Activated CD4-positive, alpha-beta memory T cell treated with anti-CD3 and anti-CD28 coated beads for 36 hours (primary cell): ENCODE measurements at places on chromosomes 7 and 10. TPM values are rescaled to one million over a fixed set of nuclear protein-coding genes. Genes with fewer than 3 reads are reported as not detected.

The SPDYE16 gene
- total RNA-seq = 0.19 TPM

The GIMAP5 gene
- 48.3 TPM for total RNA-seq

The AMZ1 gene
- total RNA-seq = 0.83 TPM

The EMX2 gene
- total RNA-seq = not detected

The HYAL4 gene
- total RNA-seq = 0.34 TPM

The LIPJ gene
- total RNA-seq = not detected

The LDB3 gene
- total RNA-seq = 0.43 TPM

The FAM24B gene
- total RNA-seq = 8.1 TPM

The VPS37D gene
- total RNA-seq = 0.22 TPM

DNA sequence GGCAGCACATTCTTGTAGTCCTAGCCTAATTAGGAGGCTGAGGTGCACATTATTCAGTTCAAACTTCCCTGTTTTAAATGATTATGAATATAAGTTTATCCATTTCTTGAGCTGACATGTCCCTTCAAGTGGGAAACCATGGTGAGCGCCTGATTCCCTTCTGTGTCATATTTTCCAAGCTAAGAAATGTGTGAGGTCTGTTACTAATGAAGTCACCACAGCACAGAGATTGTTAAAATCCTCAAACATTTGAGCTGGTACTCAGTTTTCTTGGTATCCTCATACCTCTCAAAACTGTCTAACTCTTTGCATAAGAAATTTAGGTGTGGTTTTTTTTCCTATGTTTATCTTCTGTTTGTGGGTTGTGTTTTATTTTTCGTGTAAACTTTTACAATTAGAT, 926.8 kb downstream of the GATA3 start:
- no peak for DNase-seq

GRCh38 chr10:27998178-27998953, 513 bp downstream of the ODAD2 start:
- DNase-seq = peak; percentile 29

DNA sequence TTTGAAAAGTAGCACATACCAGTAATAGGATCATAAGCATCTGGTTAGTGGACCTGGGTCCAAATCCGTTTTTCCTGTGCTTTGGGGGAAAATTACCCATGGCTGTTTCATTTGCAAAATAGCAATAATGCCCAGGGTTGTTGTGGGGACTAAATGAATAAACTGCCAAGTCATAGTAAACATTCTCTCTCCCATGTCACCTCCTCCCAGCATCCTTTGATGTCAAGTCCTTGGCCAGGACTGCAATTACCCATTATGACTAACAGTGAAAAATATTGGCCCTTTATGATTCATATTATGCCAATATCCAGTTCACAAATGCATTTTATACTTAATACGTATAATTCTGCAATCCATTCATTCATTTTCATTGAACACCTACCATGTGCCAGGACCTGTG, 23.0 kb downstream of the TOMM7 start:
- DNase-seq = no peak

DNA sequence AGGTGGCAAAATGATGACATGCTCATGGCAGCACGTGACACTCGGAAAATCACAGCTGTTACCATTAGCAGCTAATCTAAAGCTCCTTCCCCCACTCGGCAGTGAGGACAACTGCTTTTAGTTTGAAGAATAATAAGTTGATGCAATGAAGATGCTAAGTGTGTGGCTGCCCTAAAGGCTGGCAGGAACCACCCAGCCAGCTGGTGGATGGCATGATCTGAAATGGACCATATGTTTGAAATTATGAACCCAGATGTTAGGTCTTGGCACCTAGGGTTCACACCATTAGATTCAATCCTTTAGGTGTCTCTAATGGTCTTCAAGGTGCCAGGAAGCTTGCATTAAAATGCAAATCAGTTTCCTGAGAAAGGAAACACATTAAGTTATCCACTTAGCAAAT, 230.1 kb downstream of the WDR11 start:
- no peak for DNase-seq

DNA sequence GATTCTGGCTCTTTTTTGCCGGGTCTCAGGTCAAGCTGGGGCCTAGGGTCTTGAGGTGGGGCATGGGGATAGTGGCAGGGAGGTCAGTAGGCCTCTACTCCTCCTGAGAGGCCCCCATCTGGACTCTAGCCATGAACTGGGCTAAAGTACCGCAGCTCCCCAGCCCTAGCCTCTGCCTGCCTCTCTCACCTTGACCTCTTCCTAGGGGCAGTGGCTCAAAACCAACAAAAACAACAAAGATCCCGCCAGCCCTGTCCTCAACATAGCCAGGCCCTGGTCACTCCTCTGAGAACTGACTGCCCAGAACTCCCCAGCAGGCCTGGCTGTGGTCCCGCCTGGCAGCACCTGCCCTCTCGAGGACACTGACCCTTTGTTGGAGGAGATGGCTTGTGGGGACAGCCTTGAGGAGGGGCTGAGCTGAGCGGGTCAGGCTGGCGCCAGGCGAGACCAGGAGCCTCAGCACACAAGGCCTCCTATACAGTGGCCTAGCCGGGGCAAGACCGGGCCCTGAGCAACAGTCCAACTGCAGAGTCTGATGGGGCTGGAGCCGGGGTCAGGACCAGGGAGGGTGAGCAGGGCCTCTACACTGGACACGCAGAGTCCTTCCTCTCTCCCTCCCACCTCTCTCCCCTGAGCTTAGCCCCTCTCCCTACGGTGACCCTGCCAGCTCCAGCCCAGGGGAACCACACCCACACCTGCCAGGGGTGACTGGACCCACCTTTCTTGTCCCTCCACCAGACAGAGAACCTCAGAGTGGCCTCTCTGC, 11.6 kb upstream of the PPIF start:
- no peak for DNase-seq

GRCh38 chr10:10819206-10819856, 198.3 kb upstream of the CELF2 start:
- no peak for DNase-seq

DNA sequence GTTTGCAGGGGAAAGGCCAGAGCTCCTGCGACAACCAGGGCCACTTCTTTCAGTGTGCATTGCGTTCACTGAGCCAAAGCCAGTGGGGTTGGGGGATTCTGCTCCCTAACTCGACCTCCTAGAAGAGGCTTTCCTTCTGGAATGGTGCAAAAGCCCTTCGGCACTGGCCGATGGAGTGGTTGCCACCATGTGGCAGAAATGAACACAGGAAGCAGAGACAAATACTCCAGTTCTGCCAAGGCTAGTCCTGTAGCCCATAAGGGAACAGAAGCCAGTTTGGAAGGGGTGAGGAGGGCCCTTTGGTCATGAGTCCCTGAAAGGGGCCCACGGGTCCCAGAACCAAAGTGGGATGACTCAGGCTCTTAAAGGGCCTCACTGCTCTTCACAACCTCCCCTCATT, 29.7 kb upstream of the ACSL5 start:
- DNase-seq = no peak

- peak; percentile 58 for DNase-seq
These were observed 472 bp downstream of the PDAP1 start for GRCh38 chr7:99407872-99408378.

GRCh38 chr10:124995605-124996004, 53.7 kb downstream of the ZRANB1 start:
- DNase-seq = peak; percentile 4

DNA sequence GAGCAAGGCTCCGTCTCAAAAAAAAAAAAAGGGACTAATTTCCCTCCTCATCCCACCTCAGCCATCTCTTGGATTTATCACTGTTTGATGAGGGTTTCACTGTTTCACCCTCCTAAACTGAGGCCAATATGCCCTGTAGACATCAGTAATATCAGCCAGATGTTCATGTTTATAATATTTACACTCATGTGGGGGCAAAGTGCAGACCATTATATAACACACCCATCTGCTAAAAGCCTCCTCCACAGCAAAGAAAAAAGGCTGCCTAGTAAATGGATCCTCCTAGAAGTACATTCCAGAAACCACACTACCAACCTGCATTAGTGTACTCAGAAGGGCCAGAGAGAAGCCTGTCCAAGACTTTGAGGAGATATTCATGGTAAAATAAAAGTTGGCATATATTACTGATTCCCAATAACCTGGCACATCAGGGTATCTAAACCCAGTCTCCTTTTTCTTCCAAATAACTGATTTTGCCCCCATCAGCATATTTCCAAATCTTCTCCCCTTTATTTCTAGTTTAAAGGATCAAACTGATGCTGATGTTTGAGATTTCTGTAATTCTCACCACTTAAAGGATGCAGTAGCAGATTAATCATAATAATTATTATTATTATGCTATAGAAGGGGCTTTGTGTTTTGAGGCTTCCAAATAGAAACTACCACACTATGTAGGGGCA, 55.1 kb downstream of the LGI1 start:
- no peak for DNase-seq

DNA sequence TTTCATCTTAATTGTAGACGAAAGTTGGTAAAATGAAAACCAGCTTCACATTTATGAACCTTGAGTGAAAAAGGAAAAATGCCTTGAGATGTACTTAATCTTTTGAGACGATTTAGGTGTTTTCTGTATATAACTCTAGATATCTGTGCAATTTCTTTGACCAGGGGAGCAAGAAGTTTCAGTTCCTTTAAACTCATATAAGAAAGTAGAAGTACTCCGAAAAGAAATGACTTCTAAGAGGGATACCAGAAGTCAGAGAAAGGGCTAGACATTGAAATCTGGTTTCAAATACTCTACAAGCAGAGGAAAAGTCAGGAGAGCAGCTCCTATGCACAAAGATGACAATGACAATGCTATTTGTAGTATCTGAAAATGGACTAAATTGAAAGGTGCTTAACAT, 303.7 kb downstream of the BAMBI start:
- no peak for DNase-seq

DNA sequence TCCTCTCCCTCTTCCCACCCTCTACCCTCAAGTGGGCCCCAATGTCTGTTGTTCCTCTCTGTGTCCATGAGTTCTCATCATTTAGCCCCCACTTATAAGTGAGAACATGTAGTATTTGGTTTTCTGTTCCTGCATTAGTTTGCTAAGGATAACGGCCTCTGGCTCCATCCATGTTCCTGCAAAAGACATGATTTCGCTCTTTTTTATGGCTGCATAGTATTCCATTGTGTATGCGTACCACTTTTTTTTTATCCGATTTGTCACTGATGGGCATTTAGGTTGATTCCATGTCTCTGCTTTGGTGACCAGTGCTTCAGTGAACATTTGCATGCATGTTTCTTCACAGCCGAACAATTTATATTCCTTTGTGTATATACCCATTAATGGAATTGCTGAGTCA, 51.7 kb upstream of the ATP6V0A4 start:
- DNase-seq = no peak

DNA sequence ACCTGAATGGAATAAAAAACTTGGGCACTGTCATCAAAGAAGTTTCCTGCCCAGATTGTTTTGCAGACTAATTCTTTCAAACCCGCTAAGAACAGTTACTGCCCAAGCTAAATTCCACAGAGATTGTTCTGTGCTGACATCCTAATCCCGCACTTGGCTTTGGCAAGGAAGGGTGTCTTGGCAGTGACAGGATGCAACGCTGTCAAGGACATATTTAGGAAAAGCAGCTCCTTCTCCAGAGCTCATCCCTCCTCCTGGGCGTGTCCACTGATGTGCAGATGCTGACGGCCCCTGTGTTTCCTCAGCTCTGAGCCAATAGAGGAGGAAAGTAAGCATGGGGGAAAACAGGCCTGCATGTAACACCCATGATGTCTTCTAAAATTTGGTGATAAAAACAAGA, 74.2 kb downstream of the EEPD1 start:
- DNase-seq = no peak

DNA sequence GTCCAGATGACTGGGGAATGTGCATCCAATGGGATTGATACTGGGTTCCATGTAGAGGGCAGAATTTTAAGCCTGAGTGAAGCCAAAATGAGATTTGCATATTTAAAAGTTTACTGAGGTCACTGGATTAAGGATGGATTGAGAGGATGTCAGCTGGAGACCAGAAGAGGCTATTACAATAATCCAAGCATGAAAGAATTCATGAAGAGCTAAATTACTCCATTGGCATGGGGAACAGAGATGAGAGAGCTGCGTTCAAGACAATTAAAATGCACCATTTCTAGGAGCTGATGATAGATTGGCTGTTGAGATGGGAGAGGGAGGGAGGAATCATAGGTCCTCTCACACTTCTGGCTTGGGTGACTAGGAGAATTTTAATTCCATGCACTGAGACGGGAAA, 158.5 kb downstream of the JCAD start:
- DNase-seq = no peak

DNA sequence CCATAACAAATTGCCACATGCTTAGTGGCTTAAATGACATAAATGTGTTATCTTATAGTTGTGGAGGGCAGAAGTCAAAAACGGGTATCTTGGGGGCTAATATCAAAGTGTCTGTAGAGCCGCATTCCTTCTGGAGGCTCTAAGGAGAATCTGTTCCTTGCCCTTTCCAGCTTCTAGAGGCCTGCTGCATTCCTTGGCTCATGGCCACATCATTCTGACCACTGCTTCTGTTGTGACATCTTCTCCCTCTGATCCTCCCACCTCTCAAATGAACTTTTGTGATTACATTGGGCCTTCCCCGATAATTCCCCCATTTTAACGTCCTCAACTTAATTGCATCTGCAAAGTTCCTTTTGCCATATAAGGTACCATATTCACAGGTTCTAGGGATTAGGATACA, 76.1 kb downstream of the CYP26A1 start:
- DNase-seq = no peak

DNA sequence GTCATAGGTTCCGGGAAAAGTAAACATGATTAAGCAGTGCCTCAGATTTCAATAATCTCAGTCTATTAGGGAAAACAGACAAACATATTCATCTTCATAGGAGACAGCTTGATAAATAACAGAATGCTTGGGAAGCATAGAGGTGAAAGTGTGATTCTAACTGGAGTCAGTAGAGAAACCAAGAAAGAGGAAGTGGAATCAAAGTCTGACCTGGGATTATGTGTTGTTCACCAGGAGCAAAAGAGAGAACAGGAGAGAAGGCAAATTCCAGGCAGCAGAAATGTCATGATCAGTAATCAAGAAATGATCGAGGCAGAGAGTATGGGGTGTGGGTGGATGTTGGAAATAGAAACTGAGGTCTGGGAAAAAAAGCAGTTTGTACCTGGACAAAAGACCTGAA, 43.7 kb downstream of the DGKB start:
- DNase-seq = no peak

DNA sequence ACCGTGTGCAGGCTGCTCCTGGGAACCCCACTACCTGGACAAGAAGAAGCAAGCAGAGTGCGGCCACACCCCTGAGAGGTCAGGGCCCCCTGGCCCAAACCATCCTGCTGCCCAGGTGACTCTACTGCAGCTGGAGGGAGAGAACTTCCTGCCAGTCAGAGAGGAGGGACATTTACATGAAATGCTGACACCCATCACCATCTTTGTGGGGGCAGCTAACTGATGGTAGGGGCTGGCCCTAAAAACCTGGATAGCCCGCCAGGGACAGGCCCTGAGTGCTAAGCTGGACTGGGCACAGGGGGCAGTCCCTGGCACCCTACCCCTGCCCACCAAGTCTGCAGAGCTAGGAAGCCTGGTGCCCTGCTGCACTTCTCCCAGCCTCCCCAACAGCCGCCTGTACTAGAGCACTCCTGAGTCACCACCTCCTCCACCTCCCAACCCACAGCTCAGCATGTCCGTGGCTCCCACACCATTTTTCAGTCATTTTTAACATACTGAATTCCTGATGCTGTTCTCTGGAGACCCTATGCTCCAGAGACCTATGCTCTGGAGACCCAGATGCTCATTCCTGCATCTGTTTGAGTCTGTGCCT, 27.5 kb downstream of the DPCD start:
- no peak for DNase-seq
